ENCODE measurements at places on chromosomes 3 and 15.

DNA sequence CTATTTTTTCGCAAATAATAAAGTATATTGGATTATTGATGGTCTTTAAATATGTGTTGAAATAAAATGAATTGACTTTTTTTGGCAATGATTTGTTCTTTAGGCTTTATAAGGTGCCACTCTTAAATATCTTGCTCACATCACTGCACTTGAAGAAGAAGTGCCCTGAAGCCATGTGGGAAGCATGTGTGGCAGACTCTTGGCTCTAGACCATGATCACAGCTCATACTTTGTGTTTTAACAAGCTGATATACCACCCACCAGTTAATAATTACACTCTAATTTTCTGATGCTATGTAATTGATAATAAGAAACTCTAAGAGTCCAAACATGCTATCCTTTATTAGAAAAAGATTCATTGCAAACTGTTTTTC lies 52.1 kb upstream of the TGFBR2 start:
- peak; percentile 72 for DNase-seq

DNA sequence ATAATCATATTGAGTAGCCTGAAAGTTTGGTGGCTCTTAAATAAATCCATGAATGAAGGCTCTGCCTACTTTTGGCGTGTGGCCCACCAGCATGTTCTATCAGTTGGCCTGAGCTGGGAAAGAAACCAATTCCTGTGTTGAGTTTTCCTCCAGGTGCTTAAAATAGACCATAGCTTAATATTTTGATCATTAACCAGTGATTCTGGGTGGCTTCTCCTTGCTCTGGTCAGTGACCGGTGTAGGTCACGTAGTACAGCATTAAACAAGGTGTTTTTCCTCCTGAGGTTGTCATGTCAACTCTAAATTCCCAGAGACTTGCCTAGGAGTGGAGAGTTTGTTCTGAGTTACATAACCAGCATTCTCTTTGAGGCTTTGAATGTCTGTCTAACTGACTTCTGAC lies 1.3 kb downstream of the HHLA2 start:
- DNase-seq, result peak; percentile 99

GRCh38 chr3:40971191-40972168 lies 227.8 kb upstream of the CTNNB1 start:
- DNase-seq, result peak; percentile 100

GRCh38 chr3:11136830-11137626 lies 17.3 kb upstream of the HRH1 start:
- DNase-seq, result peak; percentile 100

DNA sequence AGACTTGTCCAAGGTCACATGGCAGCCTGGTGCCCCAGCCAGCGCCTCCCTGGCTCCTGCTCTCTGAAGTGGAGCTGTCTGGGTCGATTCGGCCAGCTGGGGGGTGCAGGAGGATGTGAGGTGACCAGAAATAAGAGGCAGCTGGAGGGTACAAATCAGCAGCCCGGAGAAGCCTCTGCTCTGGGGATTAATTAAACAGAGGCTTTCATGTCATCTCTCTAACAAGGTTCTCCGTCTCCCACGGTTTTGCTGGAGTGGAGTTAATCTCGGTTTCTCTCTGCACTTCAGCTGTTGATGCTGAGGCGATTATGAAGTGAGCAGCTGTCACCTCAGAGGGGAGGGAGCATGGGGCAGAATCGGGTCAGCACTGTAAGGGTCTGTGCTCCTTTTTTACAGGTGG lies 236.8 kb downstream of the TLE3 start:
- DNase-seq, result no peak

DNA sequence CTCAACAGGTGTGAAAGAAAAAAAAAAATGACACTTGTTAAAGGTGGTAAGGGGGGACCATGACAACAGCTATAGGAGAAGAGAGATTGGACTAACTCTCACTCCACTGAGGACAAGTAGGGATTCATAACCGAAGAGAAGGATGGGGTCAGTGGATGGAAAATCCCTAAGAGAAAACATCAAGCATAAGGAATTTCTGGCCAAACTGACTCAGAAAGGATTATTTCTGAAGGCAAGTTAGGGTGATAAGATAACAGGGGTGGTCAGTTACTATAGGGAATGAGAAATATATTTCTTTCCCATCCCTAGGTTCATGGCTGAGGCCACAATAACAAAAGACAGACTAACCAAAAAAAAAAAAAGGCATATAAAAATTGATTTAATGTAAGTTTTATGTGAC lies 9.5 kb upstream of the RARB start:
- DNase-seq, result no peak

- DNase-seq, result no peak
Observed at GRCh38 chr15:66408254-66408653, 21.5 kb downstream of the MAP2K1 start.

GRCh38 chr15:62066663-62067447 lies at the start of gene C2CD4A:
C2CD4A (plus strand) TSS chr15:62066977; CDS start chr15:62067614, 637 bp downstream.
- peak; percentile 82 for DNase-seq

- DNase-seq, result no peak
Observed at GRCh38 chr3:44277925-44278324, 36.2 kb downstream of the TOPAZ1 start.

GRCh38 chr3:15360788-15361493 lies 28.6 kb upstream of the SH3BP5 start:
- DNase-seq, result no peak

GRCh38 chr15:45784656-45785055 lies 149.8 kb downstream of the SQOR start:
- no peak for DNase-seq

- DNase-seq, result no peak
Observed at GRCh38 chr15:68493629-68494028, 61.7 kb upstream of the ITGA11 start.

DNA sequence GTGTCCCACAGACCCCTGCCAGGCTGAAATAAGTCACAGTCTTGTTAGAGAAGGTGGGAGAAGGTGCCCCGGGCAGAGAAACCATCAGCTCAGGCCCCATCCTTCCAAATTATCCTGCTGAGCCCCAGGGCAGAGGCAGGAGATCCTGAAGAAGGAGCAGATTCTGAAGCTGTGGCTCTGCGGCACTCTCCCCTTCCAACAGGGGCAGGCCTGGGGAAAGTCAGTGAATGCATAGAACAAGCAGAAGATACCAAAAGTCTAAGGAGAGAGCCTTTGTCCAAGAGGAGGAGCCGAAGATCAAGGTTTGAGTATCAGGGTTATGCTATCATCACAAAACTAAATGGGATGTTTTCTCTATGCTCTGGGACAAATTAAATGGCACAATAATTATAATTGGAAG lies 249.3 kb downstream of the XXYLT1 start:
- no peak for DNase-seq

DNA sequence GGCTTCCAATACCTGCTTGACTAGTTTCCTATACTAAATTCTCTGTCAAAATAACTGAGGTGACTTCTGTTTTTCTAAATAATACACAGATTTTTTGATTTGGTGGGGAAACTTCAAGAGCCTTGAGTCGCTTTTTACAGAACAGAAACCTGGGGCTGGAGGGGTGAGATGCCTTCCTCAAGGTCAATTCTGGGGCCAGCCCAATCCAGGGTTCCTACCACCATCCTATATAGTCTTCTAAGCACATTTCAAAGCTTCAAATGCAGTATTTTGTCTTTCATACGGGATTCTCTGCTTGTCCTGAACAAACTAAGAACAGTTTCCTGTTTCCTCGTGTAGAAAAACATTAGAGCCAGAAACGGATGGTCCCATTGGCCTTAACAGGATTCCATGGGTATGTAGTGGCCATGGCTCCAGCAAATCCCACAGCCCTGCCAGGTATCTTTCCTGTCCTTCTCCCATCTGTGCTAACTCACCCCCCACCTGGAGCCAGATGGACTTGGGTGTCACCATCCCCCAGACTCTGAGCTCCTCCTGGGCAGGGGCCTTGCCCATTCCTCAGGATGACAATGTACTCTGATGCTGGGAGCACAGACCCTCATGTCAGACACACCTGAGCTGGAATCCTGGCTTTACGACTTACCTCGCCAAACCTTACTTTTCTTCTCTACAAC lies 146.9 kb downstream of the KLF13 start:
- no peak for DNase-seq

GRCh38 chr15:29477256-29477655 lies 207.6 kb upstream of the NSMCE3 start:
- DNase-seq, result no peak

- peak; percentile 76 for DNase-seq
Observed at GRCh38 chr15:36961956-36962355, 138.4 kb downstream of the MEIS2 start.

DNA sequence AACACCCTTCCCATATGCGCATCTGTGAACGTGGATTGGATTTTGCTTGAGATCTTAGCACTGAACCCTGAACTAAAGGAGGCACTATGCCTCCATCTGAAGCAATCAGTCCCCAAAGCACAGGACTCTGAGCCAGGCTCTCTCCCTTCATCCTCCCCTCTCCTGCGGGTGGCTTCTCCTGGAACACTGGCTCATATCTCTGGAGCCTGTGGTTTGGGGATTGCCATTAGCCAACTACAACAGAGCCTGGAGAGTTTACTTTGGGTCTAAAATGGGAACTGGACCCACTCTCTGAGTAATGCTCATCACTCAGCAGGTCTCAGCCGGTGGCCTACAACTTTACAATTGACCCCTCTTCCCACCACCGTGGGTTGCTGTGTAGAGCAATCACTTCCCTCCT lies 190.8 kb upstream of the HES1 start:
- DNase-seq, result no peak

GRCh38 chr3:50628601-50629000 lies 11.7 kb downstream of the MAPKAPK3 start:
- DNase-seq, result no peak

Measured in renal cortical epithelial cell (primary cell).